ENCODE measurements at places on chromosomes 5 and 9. TPM values are rescaled to one million over a fixed set of nuclear protein-coding genes. Genes with fewer than 3 reads are reported as not detected.

- H3K27ac ChIP-seq, result no peak overlapping the region
- H3K4me1 ChIP-seq, result peaks cover 3% of the 10 kb centered on the region
- H3K27me3 ChIP-seq, result no peaks in the 10 kb centered on the region
- no peak overlapping the region for H3K4me3 ChIP-seq
- peaks cover 5% of the 10 kb centered on the region for H3K36me3 ChIP-seq
Measured at GRCh38 chr5:14040542-14040941, 96.1 kb upstream of the DNAH5 start.

- peaks cover 28% of the 10 kb centered on the region for H3K4me1 ChIP-seq
- H3K27me3 ChIP-seq, result peaks cover 3% of the 10 kb centered on the region
- no peak overlapping the region for H3K4me3 ChIP-seq
- peaks cover 8% of the 10 kb centered on the region for H3K36me3 ChIP-seq
Measured at GRCh38 chr5:32506799-32507198, 62.3 kb upstream of the ZFR start.

DNA sequence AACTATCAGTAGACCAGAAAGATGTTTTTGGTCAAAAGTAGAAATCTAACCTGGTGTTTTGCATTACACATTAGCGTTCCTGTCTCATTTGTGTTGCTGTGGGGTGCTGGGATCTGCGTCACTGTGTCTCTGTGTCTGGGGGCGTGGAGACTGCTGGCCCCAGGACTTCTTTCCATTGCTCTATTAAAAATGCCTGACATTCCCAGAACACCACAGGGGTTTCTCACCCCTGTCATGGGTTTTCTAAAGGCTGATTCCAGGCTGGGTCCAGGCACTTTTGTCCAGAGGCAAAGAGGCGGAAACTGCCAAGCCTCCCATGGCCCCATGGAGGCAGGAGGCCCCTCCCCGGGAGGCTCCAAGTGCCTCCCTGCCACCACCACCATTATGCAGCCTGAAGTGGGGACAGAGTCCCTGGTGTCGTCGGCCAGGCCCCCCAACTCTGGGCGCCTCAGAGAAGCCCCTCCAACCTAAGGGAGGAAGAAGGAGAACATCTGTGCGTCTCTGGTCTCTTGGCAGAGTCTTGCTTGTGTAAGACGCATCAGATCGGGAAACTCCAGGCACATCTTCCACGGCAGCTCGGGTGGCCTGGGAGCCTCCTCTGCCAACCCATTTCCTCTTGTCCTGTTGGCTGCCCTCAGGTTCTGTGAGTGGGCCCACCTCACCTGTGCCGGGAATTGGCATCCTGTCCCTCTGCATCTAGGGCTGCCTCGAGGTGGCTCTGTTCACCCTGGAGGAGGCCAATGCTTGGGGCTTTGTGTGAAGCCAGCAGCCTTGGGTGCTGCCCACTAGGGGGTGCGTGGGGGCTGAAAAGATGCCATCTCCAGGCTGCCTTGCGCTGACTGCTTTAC is 13.8 kb upstream of the PLEKHG4B start:
- no peaks in the 10 kb centered on the region for H3K36me3 ChIP-seq
- H3K4me1 ChIP-seq, result peaks cover 33% of the 10 kb centered on the region
- H3K27ac ChIP-seq, result no peak overlapping the region
- peak; percentile 33 for DNase-seq

- H3K36me3 ChIP-seq, result peaks cover 5% of the 10 kb centered on the region
- peak; percentile 14 for DNase-seq
- no peak overlapping the region for H3K4me3 ChIP-seq
- no peak overlapping the region for H3K27ac ChIP-seq
Measured at GRCh38 chr9:133701981-133702797, 36.0 kb downstream of the SARDH start.

DNA sequence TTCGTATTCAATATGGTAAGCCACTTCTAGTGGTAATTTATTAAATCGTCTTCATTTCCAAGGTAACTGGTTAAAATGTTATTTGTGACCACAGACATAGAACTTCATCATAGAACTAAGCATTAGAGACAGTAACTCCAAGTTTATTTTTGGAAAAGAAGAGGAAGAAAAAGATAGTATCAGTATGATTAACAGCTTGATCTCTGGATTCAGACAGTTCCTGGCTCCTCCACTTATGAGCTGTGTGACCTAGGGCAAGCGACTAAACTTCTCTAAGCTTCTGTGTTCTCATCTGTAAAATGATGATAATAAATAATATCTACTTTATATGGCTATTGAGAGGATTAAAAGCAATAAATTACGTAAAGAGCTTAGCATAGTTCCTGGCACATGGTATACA is 29.8 kb upstream of the TNPO1 start:
- no peak overlapping the region for H3K27ac ChIP-seq
- H3K27me3 ChIP-seq, result no peaks in the 10 kb centered on the region
- H3K36me3 ChIP-seq, result no peaks in the 10 kb centered on the region
- H3K4me3 ChIP-seq, result no peak overlapping the region
- DNase-seq, result no peak

The ANKRD34B gene
- total RNA-seq, result not detected

The GPR150 gene
- not detected for total RNA-seq

Measured in glutamatergic neuron (in vitro differentiated cells).